ENCODE measurements at places on chromosomes 6 and 20.

- no peak for DNase-seq
Observed at GRCh38 chr20:19903168-19903811, 113.9 kb upstream of the NAA20 start.

GRCh38 chr20:22836211-22836610 is 198.9 kb upstream of the SSTR4 start:
- no peak for DNase-seq

DNA sequence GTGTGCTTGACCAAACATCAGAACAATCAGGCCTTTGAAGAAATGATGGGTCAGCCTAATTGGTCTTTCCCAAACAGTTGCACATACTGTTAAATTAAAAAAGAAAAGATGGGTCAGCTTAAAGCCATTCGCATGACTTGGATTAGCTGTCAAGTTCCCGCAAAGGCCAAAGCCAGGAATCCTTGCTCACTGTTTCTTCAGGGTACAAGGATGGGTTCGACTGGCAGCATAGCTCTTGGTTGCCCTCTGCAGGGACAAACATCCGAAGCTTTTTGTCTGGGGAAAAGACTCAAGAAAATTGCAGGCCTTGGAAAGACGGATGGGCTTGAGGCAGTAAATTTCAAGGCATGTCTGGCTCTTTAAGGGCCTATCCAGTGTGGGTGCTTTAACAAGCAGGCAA is 168.0 kb downstream of the HDGFL1 start:
- DNase-seq = no peak

DNA sequence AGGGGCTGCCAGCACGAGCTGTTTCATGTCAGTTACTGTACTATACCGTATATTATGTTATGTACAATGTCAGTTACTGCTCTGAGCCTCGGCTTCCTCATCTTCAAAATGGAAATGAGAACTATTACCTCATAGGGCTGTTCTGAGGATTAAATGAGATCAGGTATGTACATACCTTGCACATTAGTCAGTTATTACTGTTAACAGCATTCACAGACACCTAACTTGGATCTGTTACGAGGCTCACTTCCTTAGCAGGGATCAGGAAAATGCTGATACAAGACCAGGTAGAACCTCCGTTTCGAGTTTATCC is 69.7 kb upstream of the TBC1D7 start:
- DNase-seq = no peak

- no peak for DNase-seq
Observed at GRCh38 chr6:53111865-53112264, 36.8 kb downstream of the GCM1 start.
